WTC11 (cell line): ENCODE measurements at places on chromosomes 2 and 18.

DNA sequence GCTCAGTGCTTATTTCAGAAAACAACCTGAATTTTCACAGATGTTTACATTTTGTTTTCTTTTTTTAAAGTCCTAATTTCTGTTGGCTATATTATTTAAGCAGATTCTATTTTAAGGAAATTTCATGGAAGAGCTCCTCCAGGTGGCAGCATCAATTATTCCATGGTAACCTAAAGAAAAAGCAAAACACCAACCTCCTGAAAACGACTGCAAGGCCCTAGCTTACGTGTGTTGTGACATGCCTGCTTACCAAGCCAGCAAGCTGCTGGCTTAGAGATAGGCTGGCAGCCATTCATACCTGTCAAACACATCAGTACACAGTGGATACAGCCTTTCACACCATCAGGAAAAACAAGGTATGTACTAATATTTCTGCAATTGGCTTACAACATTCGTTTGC lies 64.9 kb downstream of the LPIN2 start:
- DNase-seq = no peak

DNA sequence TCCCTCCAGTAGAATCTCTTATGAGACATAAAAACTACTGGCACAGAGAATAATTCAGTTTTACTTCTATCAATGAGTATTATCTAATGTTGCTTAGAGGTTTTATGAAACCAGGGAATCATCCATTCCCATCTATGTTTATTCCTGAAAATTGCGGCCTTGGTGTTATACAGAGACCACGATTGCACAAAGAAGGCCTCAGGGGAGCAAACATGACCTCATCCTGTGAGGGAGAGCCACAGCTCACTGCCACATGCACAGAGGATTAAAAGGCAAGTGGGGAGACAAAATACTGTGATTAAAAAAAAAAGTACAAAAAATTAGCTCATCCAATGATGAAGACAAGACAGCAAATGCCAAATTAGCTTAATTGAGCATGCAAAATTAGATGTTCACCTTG lies 111.8 kb upstream of the SLC35G4 start:
- no peak for DNase-seq

- DNase-seq = no peak
These were observed 368.5 kb upstream of the CNTNAP5 start for GRCh38 chr2:123656590-123656989.

DNA sequence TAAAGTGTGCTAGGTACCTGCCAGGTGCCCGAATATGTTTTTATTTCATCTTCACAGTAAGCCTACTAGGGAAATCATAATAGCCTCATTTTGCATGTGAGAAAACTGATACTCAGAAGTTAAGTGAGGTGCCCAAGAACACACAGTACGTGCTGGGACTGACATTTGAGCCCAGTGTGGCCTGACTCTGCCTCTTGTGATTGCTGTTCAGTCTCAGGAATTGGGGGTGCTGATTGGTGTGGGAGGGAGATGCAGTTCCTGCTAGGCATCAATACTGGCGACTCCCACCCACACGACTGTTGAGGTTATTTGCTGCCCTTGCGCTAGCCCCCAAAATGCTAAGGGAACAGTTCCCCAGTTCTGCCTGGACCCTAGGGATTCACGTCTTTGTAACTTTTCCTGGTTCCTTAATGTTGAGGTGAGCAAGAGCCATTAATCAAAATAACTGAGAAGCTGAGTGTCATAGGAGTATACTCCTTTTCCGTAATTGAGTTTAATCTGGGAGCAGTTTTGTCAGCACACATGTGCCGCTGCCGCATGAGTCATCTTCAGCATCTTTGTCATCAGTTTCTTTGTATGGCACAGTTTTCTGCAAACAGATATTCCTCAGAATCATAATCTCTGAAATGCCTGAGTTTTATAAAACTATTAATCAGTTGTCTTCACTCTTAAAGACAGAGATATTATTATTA lies 120.7 kb downstream of the NCK2 start:
- no peak for DNase-seq

DNA sequence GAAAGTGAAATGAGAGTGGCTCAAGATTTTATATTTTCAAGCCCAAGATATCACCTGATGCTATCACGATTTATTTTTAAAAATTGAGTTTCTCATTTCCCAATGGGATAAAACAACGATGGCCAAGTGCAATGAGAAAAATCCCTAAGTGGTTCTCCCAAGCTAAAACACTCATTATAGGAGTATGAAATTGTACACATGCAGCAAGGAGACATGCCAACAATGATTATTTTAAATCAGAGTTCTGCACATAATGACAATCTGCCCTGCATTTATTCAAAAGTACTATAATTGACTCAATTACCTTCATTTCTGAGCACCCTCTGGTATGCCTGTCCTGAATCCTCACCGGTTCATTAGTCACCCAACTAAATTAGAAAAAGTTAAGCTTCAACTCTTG lies 12.7 kb downstream of the CYTIP start:
- no peak for DNase-seq

DNA sequence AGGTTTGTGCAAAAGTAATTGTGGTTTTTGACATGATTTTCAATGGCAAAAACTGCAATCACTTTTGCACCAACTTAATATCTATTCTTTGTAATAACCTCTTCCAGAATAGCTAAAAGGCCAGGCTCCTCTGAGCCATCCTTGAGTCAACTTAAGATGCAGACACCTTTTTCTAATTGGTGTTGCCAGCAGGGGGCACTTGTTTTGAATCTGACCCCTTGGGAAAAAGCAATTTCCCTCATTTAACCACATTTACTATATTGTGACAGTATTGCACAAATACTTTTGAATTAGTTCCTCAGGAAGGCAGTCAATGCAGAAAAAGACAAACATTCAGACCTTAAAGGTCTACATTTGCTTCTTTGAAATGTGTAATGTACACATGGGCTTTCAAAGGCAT lies 78.6 kb upstream of the GALNT5 start:
- peak; percentile 20 for DNase-seq

DNA sequence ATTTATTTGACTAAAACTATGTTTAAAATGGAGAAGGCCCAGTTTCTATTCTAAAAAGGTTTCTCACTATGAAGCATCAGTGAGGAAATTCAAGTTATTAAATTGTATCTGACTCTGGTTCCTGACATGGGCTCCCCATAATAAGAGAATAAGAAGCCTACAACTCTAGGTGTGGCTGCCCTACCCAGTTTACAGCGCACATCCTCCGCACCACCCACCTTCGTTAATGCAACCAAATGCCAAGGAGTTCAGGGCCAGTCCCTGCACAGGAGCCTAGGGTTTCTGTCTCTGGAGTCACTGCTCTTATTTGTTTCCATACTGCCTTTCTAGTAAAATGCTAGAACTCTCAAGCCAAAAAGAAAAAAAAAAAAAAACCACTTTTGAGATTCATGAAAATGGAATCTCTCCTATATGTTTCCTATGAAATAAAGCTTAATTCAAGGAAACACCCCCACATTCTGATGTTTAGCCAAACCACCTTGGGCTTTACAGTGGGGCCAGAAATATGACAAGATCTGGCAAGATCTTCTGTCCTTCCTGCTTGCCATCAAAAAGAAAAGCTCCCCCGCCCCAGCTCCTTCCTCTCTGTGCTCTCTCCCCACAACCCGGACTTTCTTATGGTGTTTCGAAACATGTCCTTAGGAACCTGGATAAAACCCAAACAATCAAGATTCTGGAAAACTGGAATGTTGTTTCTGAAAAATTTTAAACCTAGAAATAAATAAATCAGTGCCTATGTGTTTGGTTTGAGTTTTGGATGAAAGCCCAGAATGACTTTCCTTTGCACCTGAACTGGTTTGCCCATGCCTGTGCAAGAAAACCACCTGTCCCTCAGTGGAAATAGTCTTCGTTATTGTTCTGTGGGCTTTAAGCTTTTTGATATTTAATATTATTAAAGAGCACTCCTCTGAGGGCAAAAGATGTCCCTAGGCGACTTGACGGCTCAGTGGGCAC lies 136.7 kb downstream of the SP3 start:
- no peak for DNase-seq

GRCh38 chr2:79686884-79687283 lies 174.0 kb downstream of the CTNNA2 start:
- no peak for DNase-seq

DNA sequence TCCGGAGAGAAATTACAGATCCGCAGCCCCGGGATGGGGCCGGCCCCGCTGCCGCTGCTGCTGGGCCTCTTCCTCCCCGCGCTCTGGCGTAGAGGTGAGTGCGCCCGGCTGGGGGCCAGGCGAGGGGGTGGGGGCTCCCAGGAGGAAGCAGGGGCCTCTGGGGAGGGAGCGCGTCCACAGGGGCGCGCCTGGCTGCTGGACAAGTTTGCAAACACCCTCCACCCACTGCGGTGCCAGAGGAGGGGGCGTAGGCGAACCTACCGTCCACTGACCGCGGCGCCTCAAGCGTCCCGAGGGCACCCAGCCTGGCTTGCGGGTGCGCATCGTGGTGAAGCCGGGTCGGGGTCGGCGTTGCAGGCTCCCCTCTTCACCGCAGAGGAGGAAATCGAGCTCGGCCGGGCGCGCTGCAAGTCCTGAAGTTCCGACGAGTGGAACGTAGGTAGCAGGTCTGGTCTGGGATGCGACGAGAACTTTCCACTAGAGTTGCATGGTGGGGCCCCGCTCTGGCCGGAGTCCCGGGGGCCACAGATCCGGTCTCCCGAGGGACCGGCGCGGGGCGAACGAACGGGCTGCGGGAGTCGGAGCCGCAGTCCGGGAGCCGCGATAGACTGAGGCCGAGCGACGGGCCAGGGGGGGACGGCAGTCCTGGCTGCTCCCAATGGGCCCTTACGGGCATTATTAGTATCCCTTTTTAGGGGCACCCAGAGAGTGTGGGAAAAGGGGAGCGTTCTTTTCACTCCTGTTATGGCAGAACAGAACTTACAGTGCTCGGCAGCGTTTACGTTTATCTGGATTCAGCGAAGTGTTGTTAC lies 502 bp downstream of the MERTK start:
- DNase-seq = peak; percentile 57

DNA sequence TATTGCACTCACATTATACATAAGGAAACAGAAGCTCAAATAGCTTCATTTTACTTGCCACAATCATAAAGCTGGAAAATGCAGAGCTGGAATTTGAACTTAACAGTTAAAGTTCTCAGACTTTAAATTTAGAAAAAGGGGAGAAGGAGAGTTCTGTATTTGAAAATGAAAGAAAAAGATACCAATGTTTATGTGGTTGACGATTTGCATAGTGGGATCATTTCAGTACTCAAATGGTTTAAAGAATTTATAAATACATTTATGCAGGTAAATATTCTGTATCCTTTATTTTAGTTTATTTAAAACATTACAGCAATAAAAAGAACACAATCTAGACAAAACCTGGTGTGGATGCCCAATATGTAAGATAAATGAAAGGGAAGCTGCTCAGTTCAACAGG lies 25.5 kb upstream of the STAT4 start:
- no peak for DNase-seq

DNA sequence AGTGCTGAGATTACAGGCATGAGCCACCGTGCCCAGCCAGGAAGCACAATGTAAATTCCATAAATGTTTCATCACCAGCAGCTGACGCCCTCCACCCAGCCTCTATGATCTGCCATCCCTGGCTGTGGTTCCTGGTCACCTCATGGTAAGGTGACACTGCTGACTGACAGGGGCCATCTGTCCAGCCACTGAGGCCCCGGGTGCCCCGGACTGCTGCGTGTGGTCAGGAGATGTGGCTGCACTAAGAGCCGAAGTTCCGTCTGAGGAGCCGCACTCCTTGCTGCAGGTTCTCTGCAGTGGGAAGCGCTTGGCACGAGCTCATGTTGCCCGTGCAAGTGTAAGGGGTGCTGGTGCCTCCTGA lies 10.9 kb downstream of the NTSR2 start:
- no peak for DNase-seq

- peak; percentile 69 for DNase-seq
These were observed 108.7 kb upstream of the KCTD1 start for GRCh38 chr18:26656944-26657536.

- DNase-seq = peak; percentile 42
These were observed 785.0 kb downstream of the CNTNAP5 start for GRCh38 chr2:124810132-124810531.

- DNase-seq = no peak
These were observed 270.1 kb downstream of the TCF4 start for GRCh38 chr18:55317864-55318263.

GRCh38 chr2:79191081-79191480 lies 31.5 kb upstream of the REG3A start:
- DNase-seq = no peak

GRCh38 chr18:25038261-25038660 lies 313.7 kb downstream of the ZNF521 start:
- no peak for DNase-seq

- no peak for DNase-seq
These were observed 51.3 kb downstream of the GTF2A1L start for GRCh38 chr2:48668992-48669391.

DNA sequence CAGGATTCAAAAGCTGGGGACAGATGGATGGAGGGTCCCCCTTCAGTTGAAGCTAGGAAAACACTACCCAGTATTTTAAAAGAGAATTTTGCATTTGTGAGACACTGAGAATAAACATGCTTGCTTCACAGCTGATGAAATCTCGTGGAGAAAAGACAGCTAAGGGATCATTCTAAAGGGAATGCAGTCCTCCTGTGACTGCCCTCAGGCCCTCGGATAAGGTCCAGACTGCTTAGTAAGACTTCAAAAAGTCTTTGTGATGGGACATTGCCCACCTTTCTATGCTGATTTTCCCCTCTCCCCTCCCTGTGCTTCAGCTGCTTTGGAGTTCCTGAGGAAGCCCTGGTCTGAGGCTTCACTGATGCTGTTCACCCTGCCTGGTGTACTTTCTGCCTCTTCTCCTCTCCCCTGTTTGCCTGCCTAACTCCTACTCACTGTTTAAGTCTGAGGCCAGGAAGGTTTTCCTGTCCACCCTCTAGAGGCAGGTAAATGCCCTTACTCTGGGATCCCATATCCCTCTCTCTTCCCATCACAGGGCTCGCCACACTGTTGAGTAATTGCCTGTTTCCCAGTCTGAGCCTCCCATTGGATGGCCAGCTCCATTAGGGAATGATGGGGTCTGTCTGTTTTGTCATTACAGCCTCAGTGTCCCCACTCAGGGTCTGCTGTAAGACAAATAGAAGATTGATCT lies 26.6 kb downstream of the POLE4 start:
- DNase-seq = no peak

GRCh38 chr18:12085136-12085535 lies 8.5 kb upstream of the ANKRD62 start:
- no peak for DNase-seq

DNA sequence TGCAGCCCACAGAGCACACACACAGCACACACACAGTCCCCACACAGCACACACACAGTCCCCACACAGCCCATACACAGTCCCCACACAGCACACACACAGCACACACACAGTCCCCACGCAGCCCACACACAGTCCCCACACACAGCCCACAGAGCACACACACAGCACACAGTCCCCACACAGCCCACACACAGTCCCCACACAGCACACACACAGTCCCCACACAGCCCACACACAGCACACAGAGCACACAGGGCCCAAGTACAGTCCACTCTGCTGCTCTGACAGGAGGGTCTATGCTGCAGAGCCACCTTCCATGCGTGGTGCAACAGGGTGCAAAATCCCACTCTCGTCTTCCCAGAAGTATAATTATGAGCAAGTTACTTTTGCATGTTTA lies 240.5 kb upstream of the SALL3 start:
- no peak for DNase-seq
